ENCODE measurements at places on chromosomes 4 and X.

DNA sequence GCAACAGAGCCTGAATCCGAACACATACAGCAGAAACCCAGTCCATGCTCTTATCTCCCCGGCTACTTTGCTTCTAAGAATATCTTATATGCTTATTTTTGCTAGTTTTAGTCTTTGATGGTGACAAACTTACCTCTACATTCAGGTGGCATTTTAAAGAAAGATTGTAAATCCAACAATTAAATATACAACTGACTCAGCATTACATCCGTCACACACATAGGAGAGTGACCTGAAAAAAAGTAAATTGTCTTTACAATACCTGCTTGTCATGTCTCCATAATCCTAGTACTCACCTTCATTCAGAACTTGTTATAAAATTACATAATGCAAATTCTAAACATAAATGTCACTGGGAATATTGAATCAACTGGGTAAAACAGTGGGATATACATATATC lies 30.6 kb upstream of the BMP3 start:
- DNase-seq: no peak

DNA sequence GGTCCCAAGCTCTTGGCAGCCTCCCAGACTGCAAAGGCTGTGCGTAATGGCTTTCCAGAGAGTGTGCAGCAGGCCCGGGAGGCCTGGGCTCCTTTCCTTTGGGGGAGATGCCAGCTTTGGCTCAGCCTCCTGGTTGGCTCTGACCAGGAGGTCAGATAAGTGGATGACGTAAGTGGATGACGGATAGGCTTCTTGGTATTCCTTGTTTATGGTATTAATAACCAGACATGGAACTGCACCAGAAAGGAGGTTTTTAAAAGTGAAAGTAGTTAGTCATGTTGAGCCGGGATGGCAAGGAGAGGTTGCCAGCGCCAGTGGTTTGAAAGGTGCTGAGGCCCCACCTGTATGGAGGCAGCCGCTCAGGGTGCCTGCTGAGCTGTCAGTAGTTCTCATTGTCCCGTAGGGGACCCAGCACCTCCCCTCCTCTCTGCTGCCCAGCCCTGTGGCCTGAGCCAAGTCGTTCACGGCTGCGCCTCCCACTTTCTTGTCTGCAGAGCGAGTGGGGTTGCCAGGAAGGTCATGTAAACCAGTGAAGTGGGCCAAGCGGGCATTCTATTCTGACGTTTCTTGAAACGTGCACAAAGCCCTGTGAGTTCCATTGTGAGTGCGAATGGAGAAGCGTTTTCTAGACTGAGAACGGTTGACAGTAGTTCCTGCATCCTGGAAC lies 28.7 kb upstream of the STOX2 start:
- DNase-seq: peak; percentile 88

DNA sequence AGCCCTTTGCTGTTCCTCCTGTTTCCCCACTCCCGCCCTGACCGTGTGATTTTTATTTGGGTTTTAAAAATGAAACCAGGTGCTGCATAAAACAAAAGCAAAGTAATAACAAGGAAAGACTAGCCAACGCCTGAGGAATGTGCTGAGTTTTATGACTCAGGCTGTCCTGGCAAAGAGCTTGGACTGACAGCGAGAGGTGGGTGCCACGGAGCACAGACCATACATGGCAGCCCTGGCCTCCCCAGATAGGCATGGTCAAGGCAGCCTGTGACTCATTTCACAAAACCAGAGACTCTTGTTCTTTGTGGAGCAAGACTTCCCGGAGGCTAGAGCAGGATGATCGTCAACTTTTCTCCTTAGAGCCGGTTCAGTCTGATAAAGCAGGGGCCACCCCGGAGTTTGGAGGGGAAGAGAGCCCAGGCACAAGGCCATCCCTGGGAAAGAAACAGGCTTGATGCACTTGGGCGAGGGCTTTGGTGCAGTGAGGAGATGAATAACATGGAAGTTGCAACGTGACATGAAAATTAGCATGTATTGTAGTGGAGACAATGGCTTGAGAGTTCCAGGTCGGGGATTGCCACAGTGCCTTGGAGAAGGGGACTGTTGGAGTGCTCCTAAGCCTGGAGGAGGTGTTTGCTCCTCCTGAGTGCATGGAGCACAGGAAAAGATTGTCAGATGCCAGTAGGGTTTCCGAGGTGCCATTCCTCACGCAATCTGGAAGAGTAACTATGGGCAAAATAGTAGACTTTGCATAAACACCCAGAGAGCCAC lies 54.8 kb downstream of the C4orf51 start:
- DNase-seq: no peak

GRCh38 chr4:81492606-81493230 lies 21.0 kb upstream of the RASGEF1B start:
- DNase-seq: no peak

DNA sequence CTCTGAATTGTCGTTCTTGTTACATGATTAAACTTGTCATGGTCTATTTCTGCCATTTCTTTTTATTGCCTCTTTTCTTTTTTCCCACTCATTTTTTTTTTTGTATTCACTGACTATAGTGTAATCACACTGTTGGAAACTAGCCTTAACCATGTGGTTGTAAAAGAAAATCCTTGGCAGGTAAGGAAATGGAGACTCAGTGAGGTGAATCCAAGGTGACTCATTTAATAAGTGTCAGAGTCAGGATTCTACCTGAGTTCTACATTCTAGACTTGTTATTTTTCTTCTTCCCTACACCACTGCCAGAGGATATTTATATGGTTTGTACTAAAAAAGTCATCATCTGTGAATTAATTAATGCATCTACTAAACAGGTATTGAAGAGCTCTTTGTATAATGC lies 152.2 kb downstream of the CBLL2 start:
- no peak for DNase-seq

- DNase-seq: no peak
Measured at GRCh38 chr4:184506527-184507121, 32.3 kb upstream of the IRF2 start.

DNA sequence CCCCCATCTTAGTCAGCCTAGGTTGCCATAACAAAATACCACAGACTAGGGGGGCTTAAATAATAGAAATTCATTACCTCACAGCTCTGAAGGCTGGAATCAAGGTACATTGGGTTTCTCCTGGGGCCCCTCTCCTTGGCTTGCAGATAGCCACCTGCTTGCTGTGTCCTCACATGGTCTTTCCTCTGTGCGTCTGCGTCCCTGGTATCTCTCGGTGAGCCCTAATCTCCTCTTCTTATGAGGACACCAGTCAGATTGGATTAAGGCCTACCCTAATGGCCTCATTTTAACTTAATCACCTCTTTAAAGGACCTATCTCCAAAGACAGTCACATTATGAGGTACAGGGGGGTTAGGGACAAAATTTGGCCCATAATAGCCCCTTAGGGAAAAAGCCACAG lies 98.0 kb downstream of the SH3KBP1 start:
- DNase-seq: no peak

DNA sequence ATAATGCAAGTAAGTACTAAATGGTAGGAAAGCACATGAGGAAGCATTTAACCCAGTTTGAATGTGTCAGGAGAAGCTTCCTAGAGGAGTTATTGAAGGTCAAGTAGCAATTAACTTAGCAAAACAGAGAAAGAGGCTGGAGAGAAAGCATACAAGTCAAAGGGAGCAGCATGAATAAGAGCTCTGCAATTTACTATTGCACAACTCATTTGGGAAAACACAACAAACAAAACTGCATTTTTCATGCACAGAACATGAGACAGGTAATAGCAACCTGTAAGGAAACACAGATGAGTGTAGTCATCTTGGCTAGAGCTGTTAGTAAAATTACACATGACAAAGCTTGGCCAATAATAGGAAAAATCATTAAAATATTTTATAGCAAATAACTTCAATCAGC lies 538.1 kb downstream of the PPP4R3C start:
- no peak for DNase-seq
